ENCODE measurements at places on chromosomes 12 and 14. TPM values are rescaled to one million over a fixed set of nuclear protein-coding genes. Genes with fewer than 3 reads are reported as not detected.

Gene TAS2R50
- 0.99 TPM for total RNA-seq

- DNase-seq: no peak
Observed at GRCh38 chr12:95623554-95624170, 72.4 kb upstream of the USP44 start.

Gene SDR9C7
- total RNA-seq: not detected

DNA sequence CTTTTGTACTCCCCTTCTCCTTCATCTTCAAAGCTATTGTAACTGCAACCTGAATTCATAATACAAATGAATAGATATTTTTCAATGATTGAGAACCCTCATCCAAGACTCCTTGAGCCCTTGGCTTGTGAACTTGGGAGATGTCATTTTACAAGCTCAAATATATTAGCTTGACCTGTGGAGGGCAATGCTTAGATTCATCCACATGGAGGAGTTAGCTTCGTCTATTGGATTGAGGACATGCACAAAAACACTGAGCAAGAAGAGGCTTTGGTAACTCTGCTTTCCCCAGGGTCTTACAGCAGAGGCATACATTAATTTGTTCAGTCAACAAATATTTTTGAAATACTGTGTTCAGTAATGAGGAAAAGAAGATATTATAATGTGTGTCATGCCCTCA lies 101.1 kb downstream of the OTOGL start:
- DNase-seq: no peak

Gene WIF1
- 0.11 TPM for total RNA-seq

DNA sequence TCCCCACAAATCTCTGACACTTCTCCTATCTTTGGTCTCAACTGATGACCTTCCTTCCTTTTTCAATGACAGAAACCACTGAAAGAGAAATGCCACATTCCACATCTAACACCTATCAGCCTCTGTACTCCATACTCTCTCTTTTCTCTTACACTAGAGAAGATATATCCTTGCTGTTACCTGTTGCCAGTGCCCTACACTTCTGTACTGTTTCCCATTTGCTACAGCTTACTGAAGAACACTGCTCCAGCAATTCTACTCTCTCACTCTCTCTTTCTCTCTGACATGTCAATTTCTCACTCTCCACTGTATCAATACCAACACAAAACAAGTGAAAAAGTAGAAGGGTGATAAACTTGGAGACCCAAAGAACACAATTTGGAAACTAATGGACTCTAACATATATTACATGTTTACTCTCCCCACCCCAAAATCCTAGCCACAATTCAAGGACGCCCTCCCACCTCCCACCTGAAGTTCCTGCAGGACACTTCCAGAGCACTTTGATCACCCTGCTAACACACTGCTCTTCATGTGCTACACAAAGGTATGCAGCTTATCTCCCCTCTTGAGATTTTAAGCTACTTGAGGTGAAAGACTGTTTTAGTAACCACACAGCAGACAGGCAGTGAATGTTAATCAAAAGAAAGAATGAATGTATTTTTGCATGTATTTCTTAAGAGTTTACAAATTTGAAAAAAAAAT lies 95.0 kb downstream of the MED13L start:
- no peak for DNase-seq

Gene ACOT6
- total RNA-seq: not detected

DNA sequence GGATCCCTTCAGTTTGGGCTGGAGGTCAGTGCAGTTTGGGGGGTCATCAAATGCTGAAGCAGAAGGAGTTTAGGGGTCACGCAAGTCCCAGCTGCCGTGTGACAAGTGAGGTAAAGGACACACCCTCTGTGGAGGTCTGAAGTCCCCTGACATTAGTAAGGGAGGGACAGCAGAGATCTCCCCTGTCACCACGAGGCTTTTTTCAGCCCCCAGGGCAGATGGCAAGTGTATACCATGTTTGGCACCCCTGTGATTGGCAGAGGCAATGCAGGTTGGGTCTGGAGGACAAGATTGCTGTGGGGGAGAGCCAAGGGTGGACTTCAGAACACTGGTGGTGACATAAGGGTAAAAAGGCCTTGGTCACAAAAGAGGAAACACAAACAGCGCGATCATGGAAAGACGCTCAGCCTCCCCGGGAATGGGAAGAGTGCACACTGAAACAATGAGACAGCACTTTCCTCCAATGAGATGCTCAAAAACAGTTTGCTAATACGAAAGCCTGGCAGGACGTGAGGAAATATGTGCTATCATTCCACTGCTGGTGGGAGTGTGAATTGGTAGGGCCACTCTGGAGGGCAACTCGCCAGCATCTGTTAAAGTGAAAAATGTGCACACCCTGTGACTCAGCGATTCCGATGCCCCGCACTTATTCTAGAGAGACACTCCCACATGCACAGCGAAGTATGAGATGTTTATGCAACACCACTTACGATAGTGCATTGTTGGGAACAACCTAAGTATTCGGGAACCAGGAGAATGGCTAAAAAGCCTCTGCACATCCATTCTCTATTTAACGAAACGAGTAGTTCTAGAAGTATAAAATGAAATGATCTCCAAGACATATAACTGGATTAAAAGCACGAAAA lies 14.4 kb upstream of the CD27 start:
- DNase-seq: peak; percentile 95

- peak; percentile 5 for DNase-seq
Observed at GRCh38 chr12:7180685-7181084, 8.8 kb upstream of the PEX5 start.

DNA sequence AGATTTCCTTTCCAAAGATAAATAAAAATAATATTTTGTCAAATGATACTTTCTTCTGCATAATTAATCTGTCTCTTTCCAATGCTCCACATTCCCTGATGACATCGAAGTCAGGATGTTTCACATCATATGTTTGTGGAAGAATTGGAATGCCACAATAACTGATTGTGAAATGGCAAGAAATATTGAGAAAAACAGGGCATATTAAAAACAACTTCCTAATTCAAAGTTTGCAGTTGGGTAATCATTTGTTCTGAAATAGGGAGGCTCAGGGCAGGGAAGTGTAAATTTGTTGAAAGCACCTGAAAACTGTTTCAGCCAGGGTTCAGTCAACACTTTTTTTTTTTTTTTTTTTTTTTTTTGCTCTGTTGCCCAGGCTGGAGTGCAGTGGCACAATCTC lies 50.7 kb downstream of the BCAT1 start:
- DNase-seq: no peak

DNA sequence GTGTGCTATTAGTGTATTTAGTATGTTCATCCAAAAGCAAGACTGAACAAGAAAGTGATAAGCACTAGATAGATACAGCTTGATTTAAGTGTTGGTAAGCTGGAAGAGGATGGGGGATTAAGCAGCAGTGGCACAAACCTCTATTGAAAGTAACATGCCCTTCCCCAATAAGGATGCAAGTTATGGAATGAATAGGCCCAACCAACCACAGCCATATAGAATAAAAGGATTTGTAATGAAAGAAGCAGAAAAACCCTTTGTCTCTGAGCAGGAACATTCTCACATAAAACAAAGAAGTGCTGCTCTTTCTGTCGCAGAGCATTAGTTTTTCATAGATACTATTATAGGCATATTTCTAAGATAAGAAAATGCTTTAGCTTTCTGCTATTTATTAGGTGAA lies 310.7 kb downstream of the IPO8 start:
- no peak for DNase-seq

DNA sequence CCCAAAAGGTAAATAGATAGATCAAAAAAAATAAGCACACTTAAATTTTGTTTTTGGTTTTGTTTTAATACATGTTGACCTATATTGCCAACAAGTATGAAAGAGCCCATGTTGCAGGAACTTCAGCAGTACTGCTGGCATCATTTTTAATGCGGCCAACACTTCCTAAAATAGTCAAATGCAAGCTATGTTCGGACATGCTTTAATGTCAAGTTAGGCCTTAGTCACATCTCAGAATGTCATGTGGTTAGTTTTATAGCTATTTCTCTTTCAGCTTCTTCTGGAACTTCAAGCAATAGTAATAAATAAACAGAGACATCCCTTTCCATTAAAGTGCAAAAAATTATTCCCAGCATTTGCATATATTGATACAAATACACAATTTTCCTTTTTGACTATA lies 153.4 kb downstream of the PIK3C2G start:
- DNase-seq: no peak

Gene ITGA5
- 785 TPM for total RNA-seq

DNA sequence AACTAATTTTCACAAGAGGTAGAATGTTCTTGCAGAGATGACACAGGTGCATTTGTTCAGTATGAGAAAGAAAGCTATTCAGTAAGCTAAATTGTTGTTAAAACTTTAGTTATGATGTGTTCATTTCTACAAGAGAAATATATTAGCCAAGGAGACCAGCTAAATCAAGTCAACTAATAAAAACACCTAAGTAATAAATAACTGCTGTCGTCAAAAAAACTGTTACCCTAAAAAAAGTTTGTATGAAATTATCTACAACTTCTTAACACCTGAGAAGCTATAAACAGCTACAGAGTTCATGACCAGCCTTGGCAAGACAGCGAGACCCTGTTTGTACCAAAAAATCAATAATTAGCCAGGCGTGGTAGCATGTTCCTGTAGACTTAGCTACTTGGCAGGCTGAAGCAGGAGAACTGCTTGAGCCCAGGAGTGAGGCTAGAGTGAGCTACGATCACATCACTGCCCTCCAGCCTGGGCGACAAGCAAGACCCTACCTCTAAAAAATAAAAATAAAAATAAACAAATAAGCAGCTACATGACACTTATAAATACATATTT lies 67.6 kb upstream of the AP4S1 start:
- no peak for DNase-seq

Gene KLRK1
- total RNA-seq: 1.8 TPM

GRCh38 chr12:45668641-45669040 lies 60.9 kb upstream of the ARID2 start:
- no peak for DNase-seq

DNA sequence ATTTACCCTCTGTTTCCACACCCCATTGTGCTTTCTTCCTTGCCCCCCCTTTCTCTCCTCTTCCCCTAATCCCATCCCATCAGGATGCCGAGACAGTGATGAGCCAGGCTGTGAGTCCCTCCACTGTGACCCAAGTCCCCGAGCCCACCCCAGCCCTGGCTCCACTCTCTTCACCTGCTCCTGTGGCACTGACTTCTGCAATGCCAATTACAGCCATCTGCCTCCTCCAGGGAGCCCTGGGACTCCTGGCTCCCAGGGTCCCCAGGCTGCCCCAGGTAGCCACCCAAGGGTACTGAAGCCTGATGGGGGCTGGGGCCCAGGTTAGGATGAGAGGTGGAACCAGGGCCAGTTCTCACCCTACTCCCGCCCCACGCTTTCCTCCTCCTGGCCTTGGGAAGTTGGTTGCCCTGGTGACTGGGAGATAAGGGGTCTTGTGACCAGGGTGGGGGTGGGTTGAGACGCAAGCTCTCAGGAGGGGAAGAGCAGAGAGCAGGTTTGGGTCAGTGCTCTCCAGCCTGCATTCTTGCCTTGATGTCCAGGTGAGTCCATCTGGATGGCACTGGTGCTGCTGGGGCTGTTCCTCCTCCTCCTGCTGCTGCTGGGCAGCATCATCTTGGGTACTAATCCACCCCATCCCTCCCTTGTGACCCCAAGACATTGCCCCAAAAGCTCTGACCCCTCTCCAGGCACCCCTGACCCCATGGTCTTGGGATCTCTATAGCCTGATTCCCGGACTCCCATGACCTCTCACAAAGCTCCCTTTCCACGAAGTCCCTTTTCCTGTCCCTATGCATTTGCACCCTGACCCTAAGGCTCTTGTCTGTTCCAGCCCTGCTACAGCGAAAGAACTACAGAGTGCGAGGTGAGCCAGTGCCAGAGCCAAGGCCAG lies 1.2 kb downstream of the AMHR2 start:
- DNase-seq: no peak

DNA sequence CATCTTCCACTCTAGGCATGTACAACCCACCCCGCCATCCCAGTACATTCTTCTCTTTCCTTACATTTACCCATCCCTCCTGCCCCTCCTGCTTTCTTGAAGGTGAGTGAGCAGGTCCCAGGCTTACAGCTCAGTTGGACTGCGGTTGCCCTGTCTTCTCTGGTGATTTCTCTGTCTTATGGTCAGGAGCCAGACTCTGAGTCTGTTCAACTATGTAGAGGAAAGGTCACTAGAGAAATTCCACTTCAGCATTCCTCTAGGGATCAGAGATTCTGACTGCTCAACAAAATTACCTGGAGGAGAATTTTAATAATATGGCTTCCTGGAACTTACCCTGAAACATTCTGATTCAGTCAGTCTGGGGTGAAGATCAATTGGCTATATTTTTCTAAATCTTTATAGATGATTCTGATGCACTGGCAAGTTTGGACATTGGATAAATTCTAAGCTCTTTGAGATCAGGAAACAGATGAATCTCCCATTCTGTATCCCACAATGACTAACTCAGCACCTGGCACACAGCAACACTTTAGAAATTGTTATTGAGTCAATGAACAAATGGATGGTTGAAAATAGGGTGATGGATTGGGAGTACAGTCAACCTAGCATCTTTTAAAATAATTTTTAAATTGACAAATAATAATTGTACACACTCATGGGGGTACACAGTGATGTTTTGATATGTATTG lies 128.6 kb upstream of the HIF1A start:
- no peak for DNase-seq

DNA sequence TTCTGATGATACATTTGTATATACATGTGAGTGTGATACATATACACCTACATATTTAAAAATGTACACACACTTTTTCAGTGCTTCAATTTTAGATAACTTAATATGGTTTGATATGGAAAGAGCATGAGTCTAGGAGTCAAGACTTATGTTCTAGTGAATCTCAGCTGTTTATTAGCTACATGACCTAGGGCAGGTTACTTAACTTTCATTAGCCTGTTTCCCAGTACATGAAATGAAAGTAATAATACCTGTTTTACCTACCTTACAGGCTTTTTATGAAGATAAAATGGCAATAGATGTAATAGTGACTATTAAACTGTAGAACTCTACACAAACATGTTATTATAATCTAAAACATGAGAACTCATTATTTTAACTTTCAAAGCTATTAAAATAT lies 39.5 kb downstream of the KIF21A start:
- DNase-seq: no peak
